ENCODE measurements at places on chromosomes 3 and 15.

- DNase-seq = no peak
Measured at GRCh38 chr3:32481791-32482631, 20.6 kb downstream of the CMTM6 start.

- no peak for DNase-seq
Measured at GRCh38 chr15:27776501-27776900, 322.6 kb downstream of the OCA2 start.

- no peak for DNase-seq
Measured at GRCh38 chr3:44963571-44964325, 12.2 kb downstream of the ZDHHC3 start.

- DNase-seq = no peak
Measured at GRCh38 chr15:48614051-48614450, 31.5 kb downstream of the FBN1 start.

GRCh38 chr3:99167071-99167470 lies 265.6 kb upstream of the DCBLD2 start:
- DNase-seq = no peak

DNA sequence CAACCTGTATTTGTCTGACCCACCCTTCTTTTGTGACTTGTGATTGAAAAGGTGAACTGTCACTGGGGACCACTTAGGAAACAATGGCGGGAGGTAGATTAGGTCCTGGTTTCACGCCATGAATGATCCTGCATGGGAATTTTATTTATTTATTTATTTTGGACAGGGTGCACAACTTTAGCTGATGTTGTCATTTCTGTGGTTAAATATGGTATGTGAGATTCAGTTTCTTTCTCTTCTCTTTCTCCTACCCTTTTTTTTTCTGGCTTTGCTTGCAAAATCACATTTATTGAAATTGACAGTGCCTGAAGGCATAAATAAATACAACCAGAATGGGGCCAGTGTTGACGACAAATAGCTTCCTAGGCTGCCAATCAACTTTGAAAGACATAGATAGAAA lies 18.0 kb upstream of the HTR3E start:
- DNase-seq = no peak

DNA sequence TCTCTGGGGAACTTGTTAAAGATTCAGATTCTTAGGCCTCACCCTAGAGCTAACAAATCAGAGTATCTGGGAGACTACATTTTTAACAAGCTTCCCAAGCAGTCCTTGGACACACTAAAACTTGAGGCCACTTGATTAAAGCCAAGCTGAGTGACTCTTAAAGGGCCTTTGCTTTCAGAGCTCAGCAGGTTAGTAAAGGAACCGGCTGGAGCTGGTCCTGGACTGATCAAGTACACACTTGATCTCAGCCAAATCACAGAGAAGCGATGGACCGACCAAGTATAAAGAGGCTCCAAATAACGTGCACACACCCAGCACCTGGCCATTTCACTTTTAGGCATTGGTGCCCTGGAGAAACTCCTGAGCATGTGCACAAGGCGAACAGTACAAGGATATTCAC lies 12.9 kb upstream of the TM6SF1 start:
- no peak for DNase-seq

- no peak for DNase-seq
Measured at GRCh38 chr3:161568671-161569070, 72.1 kb downstream of the OTOL1 start.

GRCh38 chr15:39115379-39116057 lies 465.4 kb upstream of the THBS1 start:
- no peak for DNase-seq

Data from activated naive CD4-positive, alpha-beta T cell treated with Interleukin-2 at 50 U/mL for 16 hours (primary cell).